ENCODE measurements at places on chromosomes 6 and 20.

DNA sequence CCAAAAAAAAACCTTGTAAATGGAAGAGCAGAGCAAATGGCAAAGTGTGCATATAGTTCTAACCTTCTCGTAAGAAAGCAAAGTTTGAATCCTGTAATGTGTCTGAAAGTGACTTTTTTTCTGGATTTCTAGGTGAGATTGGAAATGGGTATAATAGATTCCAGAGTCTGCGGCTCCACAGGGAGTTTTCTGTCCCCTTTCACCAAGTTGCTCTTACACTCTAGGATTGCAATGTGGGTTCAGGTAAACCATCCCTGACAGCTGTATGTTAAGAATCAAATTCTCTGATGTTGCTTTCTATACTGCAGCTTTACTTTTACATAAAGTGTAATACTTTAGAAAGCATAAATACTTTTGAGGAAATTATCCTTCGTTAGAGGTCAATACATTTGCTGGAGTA, 260.1 kb downstream of the PRL start:
- DNase-seq, result no peak

DNA sequence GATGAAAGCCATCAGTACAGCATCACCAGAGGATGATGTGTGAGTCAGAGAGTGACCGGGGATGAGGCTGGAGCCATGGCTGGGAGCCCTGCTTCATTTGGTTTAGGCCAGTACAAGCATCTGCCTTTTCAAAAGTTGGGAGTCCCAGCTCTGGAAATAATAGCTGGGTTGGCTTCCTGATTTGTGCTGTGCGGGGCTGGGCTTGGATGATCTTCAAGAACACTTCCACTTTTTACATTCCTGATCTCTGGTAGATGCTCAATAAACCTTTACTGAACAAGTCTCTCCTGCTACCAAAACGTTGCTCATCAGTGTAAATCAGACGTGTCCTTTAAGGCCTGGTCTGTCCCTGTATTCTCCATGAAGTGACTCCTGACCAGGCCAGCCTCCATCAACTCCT, 44.1 kb upstream of the ADGRF4 start:
- DNase-seq, result peak; percentile 34

DNA sequence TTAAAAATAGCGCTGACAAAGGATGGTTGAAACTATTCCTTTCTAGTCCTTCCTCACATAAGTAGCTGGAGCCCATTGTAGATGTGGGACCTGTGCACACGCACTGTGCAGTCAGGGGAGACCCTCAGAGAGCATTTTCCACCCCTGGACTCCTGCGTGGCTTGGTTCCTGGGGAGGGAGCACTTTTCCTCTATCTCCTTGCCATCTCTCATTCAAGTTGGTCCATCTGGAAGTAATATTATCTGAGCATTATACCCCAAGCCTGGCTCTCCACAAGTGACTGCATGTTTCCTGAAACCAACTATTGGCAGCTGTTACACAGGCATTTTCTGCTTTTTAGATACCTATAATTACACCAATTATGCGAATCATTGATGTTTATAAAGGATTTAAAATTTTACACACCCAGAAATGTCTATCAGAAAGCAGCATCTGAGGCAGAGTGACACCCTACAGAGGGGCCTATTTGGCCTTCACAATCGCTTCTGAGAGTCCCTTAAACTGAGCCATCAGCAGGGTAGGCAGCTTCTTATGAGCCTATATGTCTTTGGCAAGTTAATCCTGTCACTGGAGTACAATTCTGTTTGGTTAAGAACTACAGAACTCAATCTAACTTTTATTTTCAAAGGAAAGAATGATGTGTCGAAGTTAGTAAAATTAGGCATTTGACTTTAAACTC, 18.7 kb downstream of the SOX4 start:
- DNase-seq, result no peak

- no peak for DNase-seq
These were observed 114.1 kb upstream of the SNX9 start for GRCh38 chr6:157708933-157709332.

GRCh38 chr6:106792536-106793236, 163.3 kb downstream of the QRSL1 start:
- no peak for DNase-seq

- DNase-seq, result no peak
These were observed 5.6 kb upstream of the ZBTB46 start for GRCh38 chr20:63836458-63837344.

GRCh38 chr6:18023891-18024290, 36.5 kb upstream of the KIF13A start:
- DNase-seq, result no peak

- no peak for DNase-seq
These were observed 24.8 kb downstream of the RNF146 start for GRCh38 chr6:127291495-127291894.

- no peak for DNase-seq
These were observed 288.9 kb downstream of the PREX1 start for GRCh38 chr20:48538856-48539255.

DNA sequence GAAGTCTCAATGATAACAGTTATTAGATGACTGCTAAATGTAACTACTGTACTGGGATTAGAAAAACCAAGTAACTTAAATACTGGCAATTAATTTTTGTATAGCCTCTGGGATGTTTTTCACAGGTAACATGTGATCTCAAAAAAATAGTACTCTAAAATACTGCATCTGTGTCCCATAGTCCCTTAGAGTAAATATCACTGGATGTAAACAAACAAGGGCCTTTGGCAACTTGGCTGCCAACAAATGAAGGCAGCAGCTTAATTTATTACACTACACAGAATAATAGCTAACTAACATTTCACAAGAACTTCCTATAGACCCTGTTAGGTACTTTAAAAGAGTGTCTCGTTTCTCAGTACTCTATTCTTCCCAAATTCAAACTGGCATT, 14.0 kb downstream of the ARHGAP18 start:
- DNase-seq, result no peak

DNA sequence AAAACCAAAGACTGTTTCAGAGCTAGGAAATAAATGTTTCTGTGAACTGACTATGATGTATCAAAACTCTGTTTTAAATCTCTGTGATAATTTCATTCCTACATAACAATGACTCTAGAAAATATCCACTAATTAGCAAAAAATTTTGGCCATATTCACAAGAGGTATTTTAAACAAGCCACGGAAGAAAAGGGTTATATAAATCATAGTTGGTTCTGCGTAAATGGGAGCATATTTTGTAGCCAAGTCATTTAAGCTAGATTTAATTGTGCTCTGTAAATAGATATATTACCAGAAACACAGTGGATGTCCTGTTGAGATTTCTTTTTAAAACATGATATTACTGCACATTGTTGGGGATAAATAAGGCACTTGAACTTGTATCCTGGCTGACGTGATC, 416.5 kb upstream of the PLCB4 start:
- no peak for DNase-seq

DNA sequence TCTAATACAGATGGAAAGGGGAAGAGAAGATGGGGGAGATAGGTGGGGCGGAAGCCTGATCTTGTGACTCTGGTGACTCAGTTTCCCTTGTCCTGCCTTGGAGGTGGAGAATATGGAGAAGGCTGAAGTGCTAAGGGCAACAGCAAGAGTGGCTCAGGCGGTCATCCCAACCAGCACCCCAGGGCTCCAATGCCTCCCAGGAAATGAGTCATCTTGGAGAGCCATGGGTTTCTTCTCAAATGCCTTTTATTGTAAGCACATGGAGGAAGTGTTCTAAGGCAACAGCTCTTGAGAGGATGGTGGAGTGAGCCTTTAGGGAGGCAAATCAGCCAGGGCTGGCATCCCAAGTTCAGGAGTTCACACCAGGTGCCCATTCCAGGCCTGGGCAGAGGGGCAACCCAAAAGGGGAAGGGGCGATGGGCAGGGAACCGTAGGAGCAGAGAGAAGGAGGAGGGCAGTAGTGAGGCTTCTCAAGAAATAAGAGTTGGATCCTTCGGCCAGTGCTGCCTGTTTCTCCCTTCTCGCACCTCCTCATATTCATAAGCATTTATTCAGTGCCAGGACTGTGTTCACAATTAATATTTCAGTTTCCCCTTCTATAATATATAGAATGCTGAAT, 13.2 kb upstream of the AHCY start:
- DNase-seq, result no peak

- DNase-seq, result no peak
These were observed 40.9 kb downstream of the RNF182 start for GRCh38 chr6:13965582-13966127.

GRCh38 chr20:63065911-63066310, 59.1 kb upstream of the BHLHE23 start:
- no peak for DNase-seq

DNA sequence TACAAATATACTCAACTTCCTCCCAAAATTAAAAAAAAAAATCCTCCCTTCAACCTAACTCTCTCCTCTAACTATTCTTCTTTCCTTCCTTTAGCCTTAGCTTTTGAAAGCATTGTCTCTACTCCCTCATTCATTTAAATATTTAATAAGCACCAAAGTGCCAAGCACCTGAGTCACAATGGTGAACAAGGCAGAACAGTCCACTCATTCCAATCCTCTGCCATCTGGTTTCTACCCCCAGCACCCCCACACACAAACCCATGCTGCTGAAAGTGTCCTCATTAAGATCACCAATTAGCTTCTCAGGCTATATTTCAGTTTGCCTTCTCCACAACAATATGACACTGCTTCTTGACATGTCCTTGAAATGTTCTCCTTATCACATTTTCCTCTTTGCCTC, 76.3 kb downstream of the DTNBP1 start:
- no peak for DNase-seq

DNA sequence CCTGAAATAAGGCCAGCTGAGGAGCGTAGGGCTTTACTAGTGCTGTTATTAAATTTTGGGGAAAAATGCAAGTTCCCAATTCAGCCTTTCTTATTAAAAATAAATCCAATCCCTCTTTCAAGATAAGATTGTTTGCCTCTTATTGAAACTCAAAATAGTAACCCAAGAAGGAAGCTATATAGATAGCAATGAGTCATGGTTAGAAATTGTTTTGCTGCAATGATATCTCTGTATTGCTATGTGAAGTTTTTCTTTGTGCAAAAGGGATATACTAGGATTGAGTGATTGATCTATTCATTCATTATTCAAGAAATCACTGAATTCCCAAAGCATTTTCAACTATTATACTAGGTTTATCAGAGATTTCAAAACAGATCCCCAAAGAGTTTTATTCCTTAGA, 93.0 kb upstream of the HDAC2 start:
- DNase-seq, result no peak

DNA sequence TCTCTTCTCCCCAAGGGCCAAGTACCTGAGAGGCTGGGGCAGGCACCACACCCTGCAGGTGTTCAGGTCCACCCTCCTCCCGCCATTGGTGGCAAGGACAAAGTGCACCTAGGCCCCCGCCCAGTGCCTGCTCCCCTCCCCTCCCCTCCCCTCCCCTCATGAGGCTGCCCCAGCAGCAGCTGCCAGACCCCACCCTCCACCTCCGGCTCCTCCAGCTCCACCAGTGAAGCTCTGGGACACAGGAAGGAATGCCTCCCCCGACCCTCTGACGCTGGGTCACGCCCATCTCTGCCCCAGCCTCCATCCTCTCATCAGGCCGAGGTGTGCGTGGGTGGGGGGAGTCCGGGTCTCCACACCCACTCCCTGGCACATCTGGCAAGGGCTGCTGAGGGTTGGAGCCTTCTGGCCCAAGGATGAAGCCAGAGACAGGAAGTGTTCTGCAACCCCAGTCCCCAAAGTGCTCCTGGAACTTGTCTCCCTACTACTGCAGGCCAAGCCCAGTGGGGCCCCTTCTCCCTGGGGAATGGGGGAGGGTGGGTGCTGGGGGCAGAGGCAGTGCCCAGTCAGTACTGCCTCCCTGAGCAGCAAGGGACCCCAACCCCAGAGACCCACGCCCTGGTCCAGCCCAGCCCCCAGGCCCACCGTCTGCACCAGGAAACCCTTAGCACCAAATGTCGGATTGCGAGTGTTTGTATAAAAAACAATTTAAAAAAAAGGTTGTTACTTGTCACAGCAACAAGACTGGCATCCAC, 1.6 kb upstream of the UCKL1 start:
- DNase-seq, result no peak

DNA sequence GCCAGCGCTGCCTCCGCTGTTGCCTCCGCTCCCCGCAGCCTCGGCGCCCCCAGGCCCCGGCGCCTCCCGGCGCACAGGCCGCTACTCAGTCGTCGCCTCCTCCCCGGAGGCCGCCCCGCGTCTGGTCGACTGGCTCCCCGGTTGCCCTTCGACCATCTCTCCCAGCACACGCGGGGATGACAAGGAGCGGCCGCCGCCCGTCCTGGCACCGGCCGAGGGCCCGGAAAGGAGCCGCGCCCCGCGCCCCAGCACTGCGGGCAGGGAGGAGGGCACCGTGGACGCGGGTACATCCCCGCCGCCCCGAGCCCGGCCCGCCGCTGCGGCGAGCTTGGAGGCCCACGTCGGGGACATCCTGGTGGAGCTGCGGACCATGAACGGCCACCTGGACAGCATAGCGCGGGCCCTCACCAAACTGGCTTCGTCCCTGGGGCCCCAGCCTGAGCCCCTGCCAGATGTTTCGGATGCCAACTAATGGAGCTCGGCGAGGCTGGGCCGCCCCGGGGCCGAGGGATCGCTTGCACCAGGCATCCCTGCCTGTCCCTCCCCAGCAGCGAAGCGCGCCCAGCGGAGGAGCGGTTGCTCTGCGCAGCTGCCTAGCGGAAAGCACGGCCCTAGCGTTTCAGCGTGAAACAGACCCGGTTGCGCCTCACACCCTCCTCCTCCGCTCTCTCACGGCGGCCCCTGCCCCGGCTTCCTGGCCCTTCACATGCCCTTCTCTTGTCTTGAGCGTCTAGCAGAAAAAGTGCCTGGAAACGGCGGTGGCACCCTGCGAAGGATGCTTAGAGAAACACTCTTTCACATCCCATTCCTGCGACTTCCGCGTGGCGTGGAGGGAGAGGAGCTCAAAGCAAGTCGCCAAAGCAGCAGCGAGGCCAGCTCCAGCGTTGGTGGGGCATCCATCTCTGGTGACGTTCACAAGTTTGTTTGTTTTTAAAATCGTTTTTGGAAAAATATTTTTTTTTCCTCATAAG, 285.8 kb upstream of the SUPT3H start:
- DNase-seq, result no peak

- DNase-seq, result no peak
These were observed 4.6 kb downstream of the NELFCD start for GRCh38 chr20:58985656-58986055.

GRCh38 chr6:7151381-7151780, 43.6 kb downstream of the RREB1 start:
- no peak for DNase-seq

DNA sequence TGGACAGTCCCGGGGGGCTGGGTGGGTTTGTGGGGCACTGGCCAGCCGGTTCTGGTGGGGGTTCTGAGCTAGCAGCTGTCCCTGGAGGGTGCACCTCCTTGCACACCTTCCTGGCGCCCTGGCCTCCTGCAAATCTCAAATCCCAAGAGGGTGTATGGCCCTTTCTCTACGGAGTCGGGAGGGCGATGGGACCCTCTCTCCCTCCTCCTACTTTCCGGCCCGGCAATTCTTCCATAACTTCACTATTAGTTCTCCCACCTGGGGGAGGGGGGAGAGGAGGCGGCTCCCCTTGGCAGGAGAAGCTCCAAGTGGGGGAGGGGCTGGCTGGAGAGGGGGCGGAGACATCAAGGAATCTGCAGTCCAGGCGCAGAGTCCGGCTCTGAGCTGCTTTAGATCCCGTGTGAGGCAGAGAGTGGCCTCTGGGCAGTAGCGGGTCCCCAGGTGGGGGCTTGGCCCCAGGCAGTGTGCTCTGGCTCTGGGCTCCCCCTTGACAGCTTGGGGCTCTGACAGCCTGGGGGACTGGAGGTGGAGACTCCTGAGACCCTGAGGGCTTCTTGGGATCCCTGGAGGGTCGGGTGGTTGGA, 1.4 kb upstream of the LAMA5 start:
- no peak for DNase-seq
